ENCODE measurements at places on chromosomes 5 and 9. TPM values are rescaled to one million over a fixed set of nuclear protein-coding genes. Genes with fewer than 3 reads are reported as not detected.

The LTC4S gene
- total RNA-seq, result 2.5 TPM

The SOWAHA gene
- total RNA-seq, result not detected

The PCDHA1 gene
- total RNA-seq, result not detected

The TSSK1B gene
- total RNA-seq, result not detected

DNA sequence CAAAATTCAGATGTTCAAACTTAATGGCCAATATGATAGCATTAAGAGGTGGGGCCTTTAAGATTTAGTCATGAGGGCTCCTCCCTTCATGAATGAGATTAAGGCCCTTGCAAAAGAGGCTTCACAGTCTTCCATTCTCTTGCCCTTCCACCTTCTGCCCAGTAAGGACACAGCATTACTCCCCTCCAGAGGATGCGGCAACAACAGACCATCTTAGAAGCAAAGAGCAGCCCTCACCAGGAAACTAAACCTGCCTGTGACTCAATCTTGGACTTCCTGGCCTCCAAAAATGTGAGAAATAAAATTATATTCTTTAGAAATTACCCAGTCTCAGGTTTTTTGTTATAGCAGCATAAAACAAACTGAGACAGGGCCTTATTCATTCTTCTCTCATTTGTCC, 8.2 kb downstream of the AP3B1 start:
- no peak for DNase-seq
- no peak overlapping the region for H3K4me3 ChIP-seq
- peaks cover 22% of the 10 kb centered on the region for H3K36me3 ChIP-seq
- peaks cover 26% of the 10 kb centered on the region for H3K4me1 ChIP-seq

- H3K4me1 ChIP-seq, result peaks cover 9% of the 10 kb centered on the region
- H3K36me3 ChIP-seq, result peaks cover 13% of the 10 kb centered on the region
- DNase-seq, result no peak
- H3K27ac ChIP-seq, result no peak overlapping the region
Measured at GRCh38 chr5:95900383-95900958, 61.2 kb downstream of the ELL2 start.

DNA sequence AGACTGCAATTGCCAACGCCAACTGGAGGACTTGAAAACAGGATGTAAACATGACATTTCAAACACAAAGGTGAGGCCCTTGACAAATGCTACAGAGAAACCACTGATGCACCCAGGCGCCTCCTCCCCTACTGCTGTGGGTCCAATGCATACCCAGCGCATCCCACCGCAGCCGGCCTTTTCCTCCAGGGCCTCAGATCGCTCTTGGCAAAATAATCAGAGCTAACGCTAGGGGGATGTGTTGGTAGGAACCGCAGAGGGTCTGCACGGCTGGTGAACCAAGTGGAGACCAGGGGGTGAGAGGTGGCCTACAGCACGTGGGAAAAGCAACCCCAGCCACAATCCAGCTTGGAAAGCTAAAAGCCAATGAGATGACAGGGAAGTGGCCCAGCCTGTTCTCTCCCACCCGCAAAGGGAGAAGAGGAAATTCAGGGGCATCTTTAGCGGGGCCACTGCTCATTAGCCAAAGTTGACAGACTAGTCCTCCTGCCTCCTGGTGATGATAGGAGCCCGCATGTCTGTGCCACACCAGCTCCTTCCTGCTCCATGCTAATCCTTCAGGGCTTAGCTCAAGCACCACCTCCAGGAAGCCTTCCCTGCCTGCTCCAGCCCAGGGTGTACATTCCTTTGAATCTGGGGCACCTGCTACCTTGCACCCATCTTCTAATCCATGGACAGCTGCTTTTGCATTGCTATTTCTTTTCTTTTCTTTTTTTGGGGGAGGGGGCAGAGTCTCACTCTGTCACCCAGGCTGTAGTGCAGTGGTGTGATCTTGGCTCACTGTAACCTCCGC, 5.9 kb downstream of the FAM163B start:
- DNase-seq, result no peak
- no peak overlapping the region for H3K27ac ChIP-seq
- peaks cover 10% of the 10 kb centered on the region for H3K27me3 ChIP-seq
- peaks cover 3% of the 10 kb centered on the region for H3K4me1 ChIP-seq

- H3K27ac ChIP-seq, result no peak overlapping the region
- H3K4me3 ChIP-seq, result no peak overlapping the region
- H3K4me1 ChIP-seq, result peaks cover 3% of the 10 kb centered on the region
- H3K27me3 ChIP-seq, result no peaks in the 10 kb centered on the region
- no peaks in the 10 kb centered on the region for H3K36me3 ChIP-seq
Measured at GRCh38 chr5:143758015-143758414, 53.9 kb upstream of the HMHB1 start.

- H3K4me3 ChIP-seq, result no peak overlapping the region
- peaks cover 11% of the 10 kb centered on the region for H3K27me3 ChIP-seq
- no peak overlapping the region for H3K27ac ChIP-seq
- no peak for DNase-seq
- H3K4me1 ChIP-seq, result peaks cover 27% of the 10 kb centered on the region
Measured at GRCh38 chr5:154176181-154176580, 14.4 kb upstream of the GALNT10 start.

DNA sequence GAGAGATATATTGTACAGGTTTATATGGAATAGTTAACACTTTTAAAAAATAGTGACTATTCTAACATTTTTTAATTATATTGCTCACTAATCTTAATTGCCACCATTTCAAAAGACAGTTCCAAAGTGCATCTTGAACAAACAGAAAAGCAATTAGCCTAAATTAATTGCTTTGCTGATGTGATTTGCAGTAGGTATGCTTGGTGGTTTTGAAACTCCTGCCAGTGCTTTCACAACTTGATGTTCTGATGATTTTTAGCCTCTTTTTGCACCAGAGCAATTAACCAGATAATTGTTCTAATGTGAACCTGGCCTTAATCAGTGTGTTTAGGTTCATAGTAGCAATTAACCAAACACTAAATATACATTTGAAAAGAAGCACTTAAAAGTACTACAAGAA, 207.6 kb downstream of the FBXL17 start:
- no peaks in the 10 kb centered on the region for H3K36me3 ChIP-seq
- H3K27ac ChIP-seq, result no peak overlapping the region
- DNase-seq, result no peak
- no peaks in the 10 kb centered on the region for H3K27me3 ChIP-seq
- no peaks in the 10 kb centered on the region for H3K4me1 ChIP-seq
- no peak overlapping the region for H3K4me3 ChIP-seq

DNA sequence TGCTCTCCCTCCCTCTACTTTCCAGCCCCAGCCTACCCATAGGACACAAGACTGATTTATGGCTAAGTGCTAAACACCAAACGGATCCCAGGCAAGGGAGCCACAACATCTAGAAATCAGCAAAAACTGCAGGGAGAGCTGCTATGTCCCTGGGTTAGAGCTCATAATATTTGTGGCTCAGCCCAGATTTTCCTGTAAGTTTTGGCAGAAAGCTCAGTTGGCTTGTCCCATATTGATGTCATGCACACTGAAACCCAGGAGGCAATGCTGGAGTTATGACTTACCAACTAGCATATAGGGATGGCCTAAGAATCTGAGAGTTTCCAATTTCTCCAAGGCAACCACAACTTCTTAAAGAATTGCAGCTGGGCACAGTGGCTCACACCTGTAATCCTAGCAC, 44.7 kb upstream of the MYOT start:
- no peaks in the 10 kb centered on the region for H3K4me1 ChIP-seq
- DNase-seq, result no peak
- H3K36me3 ChIP-seq, result no peaks in the 10 kb centered on the region
- no peak overlapping the region for H3K27ac ChIP-seq

- H3K27me3 ChIP-seq, result peaks cover 7% of the 10 kb centered on the region
- H3K4me1 ChIP-seq, result no peaks in the 10 kb centered on the region
- DNase-seq, result no peak
- H3K27ac ChIP-seq, result no peak overlapping the region
Measured at GRCh38 chr9:127105805-127106465, 16.5 kb downstream of the ANGPTL2 start.

GRCh38 chr5:139470821-139471300, at the start of gene SMIM33:
Gene SMIM33 (plus strand): TSS chr5:139471004. CDS start chr5:139471122, 118 bp downstream.
- H3K4me3 ChIP-seq, result peak within 1 kb of the TSS; percentile 83
- DNase-seq, result peak; percentile 47
- peaks cover 19% of the 10 kb centered on the region for H3K36me3 ChIP-seq
- peak within 1 kb of the TSS; percentile 99 for H3K27ac ChIP-seq
- H3K27me3 ChIP-seq, result no peaks in the 10 kb centered on the region

DNA sequence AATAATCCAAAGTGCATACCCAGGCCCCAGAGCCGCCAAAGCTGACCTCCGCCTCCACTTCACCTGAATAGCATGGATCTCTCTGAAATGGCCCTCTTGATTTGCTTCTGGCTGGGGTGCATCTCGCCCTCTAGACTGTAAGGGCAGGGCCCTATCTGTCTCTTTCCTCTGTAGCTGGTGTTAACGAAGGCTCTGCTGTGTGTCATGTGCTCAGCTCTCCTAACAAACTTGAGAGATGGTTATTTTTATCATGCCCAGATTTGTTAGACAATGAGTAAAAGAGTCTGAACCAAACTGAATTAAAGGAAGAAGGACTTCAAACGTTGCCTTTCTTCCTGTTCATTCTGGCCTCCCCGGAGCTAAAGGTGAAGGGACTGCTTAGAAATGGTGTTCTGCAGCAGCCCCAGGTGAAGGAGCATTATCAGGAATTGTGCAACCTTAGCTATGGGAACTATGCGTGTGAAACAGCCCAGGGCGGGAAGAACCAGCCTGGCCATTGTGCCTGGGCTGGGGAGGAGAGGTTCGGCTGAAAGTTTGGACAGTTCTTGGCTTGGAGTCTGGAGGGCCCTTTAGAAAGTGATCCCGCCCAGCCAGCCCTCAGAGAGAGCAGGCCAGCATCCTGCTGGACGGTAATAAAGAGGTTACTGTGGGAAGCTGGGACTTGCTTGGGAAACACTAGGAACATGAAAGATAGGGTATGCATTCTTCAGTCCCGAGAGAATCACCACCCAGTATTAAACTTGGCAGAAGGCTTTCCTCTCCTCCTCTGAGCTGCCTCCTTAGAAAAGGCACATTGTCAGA, 73.5 kb downstream of the WWC1 start:
- no peak overlapping the region for H3K27ac ChIP-seq
- no peak for DNase-seq
- H3K27me3 ChIP-seq, result no peaks in the 10 kb centered on the region
- H3K4me3 ChIP-seq, result no peak overlapping the region

DNA sequence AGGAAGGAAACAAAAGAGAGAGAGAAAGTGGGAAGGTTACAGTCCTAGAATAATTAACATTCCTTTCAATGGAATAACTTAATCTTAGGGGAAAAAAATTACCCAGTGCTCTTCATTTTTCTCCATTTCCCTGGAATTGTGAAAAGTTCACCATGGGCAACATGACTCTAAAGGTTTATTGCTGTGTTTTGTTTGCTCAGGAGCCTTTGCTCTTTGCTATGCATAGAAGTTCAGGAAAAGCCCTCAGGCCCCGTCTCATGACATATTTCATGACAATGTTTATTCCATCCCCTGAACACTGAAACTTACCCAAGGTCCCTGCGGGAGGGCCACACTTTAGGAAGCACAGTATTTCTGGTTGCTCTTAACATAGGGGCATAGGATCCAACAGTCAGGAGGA, 9.8 kb upstream of the CTSL start:
- peaks cover 30% of the 10 kb centered on the region for H3K4me1 ChIP-seq
- no peak overlapping the region for H3K4me3 ChIP-seq
- peaks cover 11% of the 10 kb centered on the region for H3K27me3 ChIP-seq
- no peak overlapping the region for H3K27ac ChIP-seq

DNA sequence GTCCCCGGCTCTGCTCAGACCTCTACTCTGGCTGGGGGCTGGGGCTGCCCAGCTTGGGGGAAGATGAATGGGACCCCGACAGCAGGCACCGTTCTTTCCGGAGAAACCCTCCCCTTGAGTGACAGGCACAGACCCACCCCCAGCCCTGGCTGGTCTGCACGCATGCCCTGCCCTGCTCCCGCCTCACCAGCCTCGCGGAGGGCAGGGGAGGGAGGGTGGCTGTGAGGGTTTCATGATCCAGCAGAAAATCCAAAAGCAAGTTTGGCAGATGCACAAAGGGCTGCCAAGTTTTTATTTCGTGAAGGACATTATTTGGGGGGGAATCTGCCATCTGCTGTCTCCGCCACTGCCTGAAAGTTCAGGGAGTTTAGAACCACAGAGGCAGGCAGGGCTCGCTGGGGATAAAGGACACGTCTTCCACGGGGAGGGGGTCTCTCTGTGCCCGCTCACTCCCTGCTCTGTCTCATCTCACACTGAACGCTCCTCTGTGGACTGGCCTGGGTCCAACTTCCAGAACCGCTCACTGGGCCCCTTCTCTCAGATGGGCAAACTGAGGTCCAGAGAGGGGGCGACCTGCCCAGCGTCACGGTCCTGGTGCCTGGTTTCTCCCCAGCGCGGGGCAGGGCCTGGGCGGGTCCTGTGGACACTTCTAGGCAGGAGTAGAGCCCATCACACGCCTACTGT, 92.9 kb downstream of the RXRA start:
- DNase-seq, result no peak
- H3K4me1 ChIP-seq, result no peaks in the 10 kb centered on the region
- no peaks in the 10 kb centered on the region for H3K36me3 ChIP-seq
- H3K27ac ChIP-seq, result no peak overlapping the region
- H3K27me3 ChIP-seq, result no peaks in the 10 kb centered on the region
- H3K4me3 ChIP-seq, result no peak overlapping the region

DNA sequence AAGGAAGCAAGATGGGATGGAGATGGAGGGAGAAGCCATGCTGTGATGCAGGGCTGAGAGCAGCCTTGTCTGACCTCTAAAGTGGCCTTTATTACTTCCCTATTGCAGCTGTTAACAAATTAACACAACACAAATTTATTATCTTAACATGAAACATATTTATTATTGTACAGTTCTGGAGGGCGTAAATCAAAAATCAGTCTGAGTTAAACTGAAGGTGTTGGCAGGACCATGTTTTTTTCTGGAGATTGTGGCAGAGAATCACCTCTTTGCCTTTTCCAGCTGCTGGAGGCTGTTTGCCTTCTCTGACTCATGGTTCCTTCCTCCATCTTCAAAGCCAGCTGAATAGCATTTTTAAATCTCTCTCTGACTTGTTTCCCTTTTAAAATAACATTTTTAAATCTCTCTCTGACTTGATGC, 7.2 kb upstream of the MCC start:
- H3K27me3 ChIP-seq, result peaks cover 75% of the 10 kb centered on the region
- no peak overlapping the region for H3K4me3 ChIP-seq
- peaks cover 10% of the 10 kb centered on the region for H3K36me3 ChIP-seq
- DNase-seq, result no peak
- H3K4me1 ChIP-seq, result no peaks in the 10 kb centered on the region

DNA sequence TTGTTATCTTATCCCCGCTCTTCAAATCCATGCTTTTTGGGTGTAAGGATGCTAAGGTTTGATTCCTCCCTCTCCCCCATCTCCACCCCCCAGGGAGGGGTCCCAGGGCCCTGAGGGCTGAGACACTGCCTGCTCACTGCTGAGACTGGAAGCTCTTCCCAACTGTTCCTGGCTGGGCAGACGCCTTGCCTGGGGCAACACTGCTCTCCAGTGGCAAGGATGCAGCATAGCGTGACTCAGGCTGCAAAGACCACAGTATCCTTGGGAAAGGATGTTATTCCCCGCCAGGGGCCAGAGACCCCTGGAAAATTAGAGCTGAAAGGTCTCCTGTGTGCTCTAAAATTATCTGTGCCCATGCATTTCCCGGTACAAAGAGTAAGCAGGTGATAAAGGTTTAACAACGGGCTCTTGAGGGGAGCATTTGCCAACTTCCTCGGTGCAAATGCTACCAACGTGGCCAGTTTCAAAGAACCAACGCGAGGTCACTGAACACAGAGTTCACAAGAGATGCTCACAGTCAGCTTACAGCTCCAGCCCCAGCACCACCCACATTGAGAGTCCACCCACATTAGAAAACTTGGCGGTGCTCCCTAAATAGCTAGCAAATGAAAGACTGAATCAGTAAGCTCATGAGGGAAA, 271.9 kb downstream of the NSG2 start:
- no peak overlapping the region for H3K4me3 ChIP-seq
- no peak for DNase-seq
- H3K27ac ChIP-seq, result no peak overlapping the region
- no peaks in the 10 kb centered on the region for H3K4me1 ChIP-seq
- H3K36me3 ChIP-seq, result no peaks in the 10 kb centered on the region
